Transverse colon (tissue), 4 donors: ENCODE measurements at places on chromosomes 12 and 14.
A peak's percentile ranks its signal among the peaks of the same experiment; 100 is the strongest.

DNA sequence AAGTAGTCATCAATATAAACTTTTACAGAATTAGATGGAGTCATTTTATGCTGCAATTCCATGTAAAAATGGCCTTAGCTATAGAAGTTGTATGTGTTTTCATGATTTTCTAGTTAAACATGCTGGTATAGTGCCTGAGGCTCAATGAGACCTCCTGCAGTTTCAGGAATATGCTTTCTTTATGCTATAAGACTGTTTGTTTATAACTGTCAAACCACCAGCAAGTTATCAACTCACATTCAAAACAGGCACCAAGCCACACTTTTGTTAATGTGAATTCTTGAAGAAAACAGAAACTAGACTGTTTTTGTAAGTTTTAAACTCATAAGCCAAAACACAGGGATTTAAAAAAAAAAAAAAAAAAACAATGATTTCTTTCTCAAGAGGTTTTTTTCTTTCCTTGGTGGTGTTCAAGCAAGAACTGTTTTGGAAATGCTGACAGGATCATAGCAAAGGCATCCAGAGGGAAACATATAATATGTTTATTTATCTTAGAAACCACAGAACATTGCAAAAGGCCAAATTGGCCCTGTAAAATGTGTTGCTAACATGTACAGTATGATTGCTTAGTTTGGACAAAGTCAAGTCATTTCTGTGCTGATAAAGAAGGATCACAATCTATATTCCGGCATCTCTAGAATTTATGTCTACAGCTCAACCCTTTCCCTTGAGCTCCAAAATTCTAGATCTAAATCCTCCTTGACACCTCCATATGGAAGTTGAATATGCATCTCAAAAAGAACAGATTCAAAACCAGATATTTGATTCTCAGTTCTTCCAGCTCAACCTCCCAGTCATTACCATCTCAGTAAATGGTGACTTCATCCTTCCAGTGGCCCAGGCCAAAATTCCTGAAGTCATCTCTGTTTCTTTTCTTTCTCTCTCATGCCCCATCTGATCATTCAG is 29.0 kb upstream of the LUM start:
- DNase-seq: no peak

GRCh38 chr12:30976206-30976605 is 49.7 kb downstream of the TSPAN11 start:
- no peak for DNase-seq

DNA sequence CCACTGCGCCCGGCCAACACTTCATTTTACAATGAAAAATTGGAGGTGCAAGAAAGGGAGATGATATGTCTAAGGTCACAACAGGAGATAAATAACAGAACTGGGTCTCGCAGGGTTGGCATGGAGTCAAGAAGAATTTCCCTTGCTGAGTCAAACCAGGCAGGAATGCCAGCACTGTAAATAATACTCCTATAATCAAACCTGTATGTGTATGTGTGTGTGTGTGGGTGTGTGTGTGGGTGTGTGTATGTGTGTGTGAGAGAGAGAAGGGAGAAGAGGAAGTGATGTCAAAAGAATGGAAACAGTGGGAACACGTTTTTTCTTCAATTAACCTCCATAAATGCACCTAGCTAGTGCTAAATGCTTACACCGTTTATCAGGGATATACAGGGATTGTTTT is 70.4 kb downstream of the TMEM116 start:
- peak; percentile 30 for DNase-seq

DNA sequence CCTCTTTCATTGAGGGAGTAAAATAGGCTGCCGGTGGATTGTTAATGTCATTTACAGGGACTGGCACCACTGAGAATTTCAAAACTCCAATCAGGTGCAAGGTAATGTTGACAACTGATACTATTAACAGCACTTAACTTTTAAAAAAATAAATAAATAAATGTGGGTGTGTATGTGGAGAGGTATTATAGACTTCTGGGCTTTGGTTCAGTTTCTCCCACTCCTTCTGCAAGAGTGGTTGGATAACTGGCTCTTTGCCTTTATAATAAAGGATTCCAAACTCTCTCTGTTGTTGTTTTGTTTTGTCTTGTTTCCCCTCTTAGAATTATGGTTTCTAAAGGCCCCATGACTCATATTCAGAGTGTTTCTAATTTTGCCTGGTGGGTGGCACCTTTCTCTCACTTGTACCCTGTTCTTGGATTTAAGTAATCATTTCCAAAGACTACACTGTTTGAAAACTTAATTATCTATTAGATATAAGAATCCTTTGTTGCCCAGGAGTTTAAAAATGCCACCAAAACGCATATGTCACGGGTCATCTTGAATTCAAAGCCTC is 151.6 kb upstream of the ARID2 start:
- DNase-seq: no peak

DNA sequence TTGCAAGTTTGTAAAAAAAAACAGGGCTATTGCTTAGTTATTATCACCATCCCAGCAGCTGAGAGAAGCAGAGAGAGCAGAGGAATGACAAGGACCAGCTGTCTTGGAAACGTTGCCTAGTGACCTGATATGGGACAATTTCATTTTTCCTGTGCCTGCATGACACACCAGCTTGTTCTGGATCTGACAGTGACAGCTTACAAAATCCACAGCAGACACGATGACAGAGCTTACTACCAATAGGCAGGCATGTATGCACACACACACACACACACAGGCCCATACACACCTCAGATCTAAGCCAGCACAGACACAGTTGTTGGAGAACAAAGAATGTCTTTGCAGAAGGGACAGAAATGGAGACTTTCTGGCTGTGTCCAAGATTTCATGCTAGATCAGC is 25.4 kb downstream of the HSPB8 start:
- no peak for DNase-seq

- DNase-seq: no peak
Observed at GRCh38 chr12:51643951-51644350, 52.9 kb downstream of the SCN8A start.

- DNase-seq: peak; percentile 79
Observed at GRCh38 chr14:103546652-103547454, 15.6 kb downstream of the BAG5 start.

- DNase-seq: peak; percentile 90
Observed at GRCh38 chr12:28190321-28191050, at the start of gene CCDC91. Gene CCDC91, plus strand, starts transcription at chr12:28190456. Its CDS starts 66,760 bp downstream, at chr12:28257216.

DNA sequence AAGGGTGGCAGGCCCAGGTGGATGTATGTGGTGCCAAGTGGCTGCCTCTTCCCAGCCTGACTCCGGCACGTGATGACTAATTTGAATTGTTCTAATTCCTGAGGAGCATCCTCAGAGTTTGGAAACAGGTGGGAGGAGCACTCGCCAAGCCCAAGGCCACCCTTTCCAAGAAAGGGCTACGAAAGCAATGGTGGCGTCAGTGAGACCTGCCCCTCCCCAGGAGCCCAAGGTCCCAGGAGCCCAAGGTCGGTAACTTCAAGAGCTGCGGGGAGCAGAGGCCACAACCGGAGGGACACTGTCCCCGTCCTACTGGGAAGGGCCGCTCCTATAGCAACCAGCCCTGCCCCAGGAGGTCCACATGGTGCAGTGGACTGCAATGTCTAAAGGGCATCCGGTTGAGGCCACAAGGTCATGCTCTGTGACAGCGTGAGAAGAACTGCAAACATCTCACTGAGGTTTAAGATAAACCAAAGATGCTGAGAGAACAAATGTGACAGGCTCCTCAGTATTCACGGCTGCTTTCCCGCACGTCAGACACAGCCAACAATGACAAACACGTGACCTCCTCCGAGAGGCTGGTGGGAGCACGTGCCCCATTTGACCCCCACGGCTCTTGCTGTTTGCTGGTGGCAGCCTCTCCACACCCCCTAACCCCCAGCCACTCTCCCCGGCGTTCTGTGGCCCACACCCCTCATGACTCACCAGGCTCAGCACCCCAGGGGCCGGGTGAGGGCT is 79.6 kb downstream of the ITPK1 start:
- DNase-seq: no peak

- DNase-seq: peak; percentile 70
Observed at GRCh38 chr12:50088577-50089335, 3.6 kb downstream of the SMARCD1 start.

- DNase-seq: no peak
Observed at GRCh38 chr14:66022526-66022925, 463.6 kb upstream of the CCDC196 start.

DNA sequence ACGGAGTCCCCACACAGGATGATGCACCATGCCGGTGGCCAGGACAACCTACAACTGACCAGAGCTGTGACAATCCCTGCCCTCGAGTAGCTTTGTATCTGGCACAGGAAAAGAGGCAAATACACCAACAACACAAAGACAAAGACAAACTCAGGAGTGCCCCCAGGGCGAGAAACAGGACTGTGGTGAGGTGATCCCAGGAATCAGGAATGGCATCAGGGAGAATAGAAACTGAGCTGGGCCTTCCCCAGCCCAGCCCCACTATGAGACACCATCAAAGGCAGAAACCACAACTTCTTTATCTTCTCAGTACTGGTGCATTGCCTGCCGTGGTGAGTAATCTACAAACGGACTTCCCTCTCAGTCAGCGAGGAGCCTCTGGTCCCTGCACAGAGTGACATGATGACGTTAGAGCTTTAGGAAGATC is 157.7 kb downstream of the TTC7B start:
- no peak for DNase-seq

DNA sequence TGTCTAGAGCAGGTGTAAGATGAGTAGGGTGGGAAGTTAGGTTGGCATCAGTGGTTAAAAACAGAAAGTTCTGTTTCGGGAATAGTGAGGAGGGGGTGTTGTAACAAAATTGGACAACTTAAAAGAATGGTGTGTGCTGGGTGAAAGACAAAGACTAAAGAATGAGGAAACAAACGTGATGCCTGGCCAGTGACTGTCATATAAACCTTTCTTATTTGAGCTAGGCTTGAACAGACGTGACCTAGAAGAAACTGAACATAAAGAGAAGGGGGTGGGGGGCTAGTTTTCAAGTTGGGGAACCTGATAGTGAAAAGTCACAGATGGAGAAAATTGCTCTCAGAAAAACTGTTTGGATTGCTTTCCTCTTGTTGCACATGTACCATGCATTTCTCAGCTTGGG is 39.6 kb downstream of the RAD52 start:
- DNase-seq: no peak

DNA sequence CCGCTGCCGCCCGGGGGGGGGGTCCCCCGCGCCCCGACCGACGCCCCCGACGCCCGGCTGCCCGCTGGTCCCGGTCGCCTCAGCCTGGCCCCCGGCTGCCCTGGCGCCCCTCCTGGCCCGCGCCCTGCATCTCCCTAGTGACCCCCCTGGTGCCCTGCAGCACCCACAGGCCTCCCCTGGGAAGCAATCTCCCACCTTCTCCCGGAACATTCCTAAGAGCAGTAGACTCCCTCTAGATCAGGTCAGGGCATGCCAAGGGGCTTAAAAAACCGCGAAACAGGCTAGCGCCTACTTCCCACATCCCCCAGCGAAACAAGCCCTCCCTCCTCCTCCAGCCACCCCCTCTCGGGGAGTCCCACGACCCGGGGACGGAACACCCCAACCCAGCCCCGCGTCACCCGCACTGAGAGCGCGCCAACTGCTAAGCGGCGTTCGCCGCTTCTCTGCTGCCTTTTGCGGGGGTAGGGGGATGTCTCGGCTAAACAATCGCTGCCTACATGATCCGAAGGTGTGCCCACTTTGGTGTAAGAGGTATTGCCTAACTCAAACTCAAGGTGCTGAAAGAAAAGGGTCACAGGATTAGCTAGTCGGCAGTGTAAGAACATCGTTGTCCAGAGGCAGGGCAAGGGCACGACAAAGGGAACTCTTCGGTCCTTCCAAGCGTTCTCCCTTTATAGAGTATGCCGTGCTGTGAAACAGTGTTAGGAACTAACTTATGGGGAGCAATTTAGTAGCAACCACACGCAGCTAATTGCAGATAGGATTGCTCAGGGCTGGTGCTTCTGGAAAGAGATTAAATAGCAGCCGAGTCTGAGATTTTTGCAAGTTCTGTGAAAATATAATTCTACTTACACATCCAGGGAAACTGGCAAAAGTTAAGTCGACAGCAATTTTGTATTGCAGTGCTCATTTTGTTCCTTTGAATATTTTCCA is 619 bp upstream of the NTN4 start:
- peak; percentile 20 for DNase-seq

DNA sequence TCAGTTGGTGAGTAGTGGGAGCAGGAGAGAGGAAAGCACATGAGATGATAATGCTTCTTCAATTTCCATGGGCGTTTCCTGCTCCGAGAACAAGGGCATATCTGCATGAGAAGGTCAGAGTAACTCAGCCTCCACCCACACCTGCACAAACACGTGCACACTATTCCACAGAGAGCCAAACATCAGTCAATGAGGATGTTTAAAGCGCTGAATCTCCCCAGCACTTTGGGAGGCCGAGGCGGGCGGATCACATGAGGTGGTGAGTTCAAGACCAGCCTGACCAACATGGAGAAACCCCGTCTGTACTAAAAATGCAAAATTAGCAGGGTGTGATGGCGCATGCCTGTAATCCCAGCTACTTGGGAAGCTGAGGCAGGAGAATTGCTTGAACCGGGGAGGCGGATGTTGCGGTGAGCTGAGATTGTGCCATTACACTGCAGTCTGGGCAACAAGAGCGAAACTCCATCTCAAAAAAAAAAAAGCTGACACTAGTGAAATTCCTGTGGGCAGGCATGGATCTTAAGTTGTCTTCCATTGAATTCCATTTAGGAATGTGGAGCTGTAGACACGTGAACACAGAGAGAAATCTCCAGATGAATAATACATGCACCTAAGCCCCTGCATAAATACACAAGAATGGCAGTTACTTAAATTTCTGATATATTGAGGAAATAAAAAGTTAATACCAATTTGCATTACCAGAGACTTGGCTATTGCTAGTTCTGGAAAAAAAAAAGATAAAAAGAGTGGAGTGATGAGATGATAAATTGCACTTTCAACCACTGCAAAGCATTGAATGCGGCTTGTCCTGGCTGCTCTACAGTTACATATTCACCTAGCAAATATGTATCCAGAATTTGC is 1097.4 kb upstream of the TMEM132C start:
- DNase-seq: no peak

GRCh38 chr14:20652996-20653975 is 11.8 kb upstream of the OR6S1 start:
- no peak for DNase-seq

DNA sequence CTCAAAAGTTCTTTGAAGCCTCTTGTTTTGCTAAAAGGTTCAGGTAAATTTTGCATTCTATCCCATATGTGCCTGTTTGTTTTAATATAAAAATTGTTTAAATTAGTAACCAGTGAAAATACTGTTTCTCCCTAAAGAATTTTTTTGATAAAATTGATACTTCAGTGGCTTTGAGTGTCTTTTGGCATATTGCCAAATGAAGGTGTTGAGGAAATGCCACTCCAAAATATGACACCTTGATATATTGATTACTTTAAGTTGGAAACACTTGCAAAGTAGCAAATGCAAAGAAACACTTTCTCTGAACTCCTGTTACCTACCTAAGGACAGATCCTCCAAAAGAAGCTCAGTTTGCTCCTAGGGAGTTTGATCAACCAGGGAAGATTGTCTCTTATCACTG is 8.4 kb downstream of the STYX start:
- DNase-seq: no peak

- DNase-seq: no peak
Observed at GRCh38 chr12:41846718-41847117, 298.0 kb downstream of the GXYLT1 start.

- DNase-seq: no peak
Observed at GRCh38 chr12:101885912-101886561, 8.7 kb downstream of the DRAM1 start.
